RKO (cell line): ENCODE measurements at places on chromosomes 1 and 21.

- DNase-seq = no peak
Measured at GRCh38 chr1:59553371-59553770, 256.5 kb downstream of the FGGY start.

- DNase-seq = no peak
Measured at GRCh38 chr1:119554183-119554582, 47.2 kb downstream of the HSD3B1 start.

DNA sequence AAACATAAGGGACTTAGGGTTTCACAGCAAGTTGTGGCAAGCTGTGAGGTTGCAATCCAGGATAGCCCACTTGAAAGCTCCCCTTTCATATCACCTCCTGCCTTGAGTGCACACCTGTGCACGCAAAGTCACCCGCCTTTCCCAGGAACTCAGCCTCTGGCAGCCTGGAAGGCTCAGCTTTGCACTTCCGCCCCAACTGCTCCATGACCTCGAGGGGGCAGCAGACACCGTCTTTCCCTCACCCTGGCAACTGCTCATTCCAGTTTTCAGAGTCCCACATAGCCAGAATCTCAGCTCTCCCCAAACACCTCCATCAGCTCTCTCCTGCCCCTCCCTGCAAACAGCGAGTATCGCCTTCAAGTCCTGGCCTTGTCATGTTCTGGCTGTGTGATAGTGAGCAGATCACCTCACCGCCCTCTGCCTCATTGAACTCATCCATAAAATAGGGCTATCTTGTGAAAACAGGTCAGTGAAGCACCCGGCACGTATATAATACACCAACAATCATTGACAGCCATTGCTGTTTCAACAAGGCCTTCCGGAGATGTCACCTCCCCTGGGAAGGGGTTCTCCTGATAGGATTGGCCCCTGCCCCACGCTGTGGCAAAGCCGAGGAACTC lies 32.2 kb upstream of the EPB41 start:
- DNase-seq = peak; percentile 92

- DNase-seq = no peak
Measured at GRCh38 chr1:75134647-75135572, 722 bp downstream of the LHX8 start.

DNA sequence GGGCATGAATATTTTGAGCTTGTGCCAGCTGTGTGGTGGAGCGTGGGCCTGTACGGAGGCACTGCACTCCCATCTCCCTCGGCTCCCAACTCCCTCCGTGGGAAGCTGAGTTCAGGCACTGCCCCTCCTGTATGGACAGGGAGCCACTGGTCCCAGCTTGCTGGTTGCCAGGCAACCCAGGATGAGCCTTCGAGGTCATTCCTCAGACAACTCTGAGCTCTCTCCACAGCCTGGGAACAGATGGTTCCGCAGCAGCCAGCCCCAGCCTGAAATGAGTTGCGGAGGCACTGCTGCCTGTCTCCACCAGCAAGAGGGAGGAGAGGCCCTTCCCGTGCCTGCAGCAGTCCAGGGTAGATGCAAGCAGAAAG lies 58.4 kb upstream of the TENT5B start:
- no peak for DNase-seq

- DNase-seq = no peak
Measured at GRCh38 chr1:15727866-15728534, 8.1 kb upstream of the SLC25A34 start.

GRCh38 chr21:34992736-34993398 lies 56.2 kb downstream of the RUNX1 start:
- DNase-seq = no peak

DNA sequence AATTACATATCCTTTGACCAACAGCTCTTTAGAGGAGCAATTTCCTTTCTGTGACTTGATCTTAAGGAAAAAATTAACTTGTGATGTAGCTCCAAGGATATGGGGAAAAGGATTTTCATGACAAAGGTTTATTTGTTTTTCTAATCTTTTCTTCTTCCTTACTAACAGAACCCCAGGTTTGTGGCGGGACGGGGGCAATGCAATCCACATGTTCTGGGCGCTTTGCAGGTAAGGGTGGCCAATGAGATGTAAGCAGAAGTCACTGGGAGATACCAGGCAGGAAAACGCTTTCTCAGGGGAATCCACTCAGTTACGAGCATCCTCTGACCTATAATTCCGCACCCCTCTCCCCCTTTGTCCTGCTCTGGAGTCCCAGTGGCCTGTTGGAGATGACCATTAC lies 122.0 kb downstream of the MRPS6 start:
- DNase-seq = no peak

GRCh38 chr1:168335500-168335899 lies 54.8 kb downstream of the TBX19 start:
- DNase-seq = no peak

GRCh38 chr1:53835491-53835890 lies 2.6 kb downstream of the NDC1 start:
- no peak for DNase-seq

DNA sequence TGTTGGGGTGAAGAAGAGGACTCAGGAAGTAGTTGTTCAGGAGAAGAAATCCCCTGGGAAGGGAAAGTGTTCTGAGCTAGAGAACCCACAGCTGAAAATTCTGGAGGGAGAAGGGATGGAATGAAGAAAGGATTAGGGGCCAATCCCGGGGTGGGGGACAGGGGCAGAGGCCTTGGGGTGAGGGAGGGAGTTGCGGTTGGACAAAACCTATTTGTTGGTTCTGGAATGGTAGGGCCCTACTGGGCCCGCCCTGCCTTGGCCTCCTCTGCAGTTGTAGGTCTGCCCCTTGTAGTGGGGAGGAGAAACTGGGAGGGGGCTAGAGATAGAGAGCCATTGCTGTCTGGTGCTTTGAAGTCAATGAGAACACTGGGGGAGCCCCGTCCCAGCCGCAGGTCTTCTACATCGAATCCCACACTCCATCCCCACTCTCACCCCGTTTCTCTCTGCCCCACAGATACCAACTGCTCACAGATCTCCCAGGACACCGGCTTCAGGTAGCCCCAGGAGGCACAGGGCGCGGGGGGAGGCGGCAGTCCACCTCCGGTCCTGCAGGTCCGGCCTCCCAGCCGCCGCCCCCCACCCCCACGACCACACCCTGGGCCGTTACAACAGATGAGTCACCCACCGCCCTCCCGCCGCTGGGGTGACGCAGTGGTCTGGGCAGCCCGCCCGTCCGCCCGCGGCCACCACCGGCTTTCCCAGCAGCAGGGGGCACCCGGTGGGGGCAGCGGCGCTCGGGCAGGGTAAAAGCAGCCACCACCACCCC lies 1.1 kb downstream of the TAGLN2 start:
- DNase-seq = peak; percentile 85

GRCh38 chr1:200891774-200892157 lies 2.9 kb upstream of the INAVA start:
- DNase-seq = no peak

DNA sequence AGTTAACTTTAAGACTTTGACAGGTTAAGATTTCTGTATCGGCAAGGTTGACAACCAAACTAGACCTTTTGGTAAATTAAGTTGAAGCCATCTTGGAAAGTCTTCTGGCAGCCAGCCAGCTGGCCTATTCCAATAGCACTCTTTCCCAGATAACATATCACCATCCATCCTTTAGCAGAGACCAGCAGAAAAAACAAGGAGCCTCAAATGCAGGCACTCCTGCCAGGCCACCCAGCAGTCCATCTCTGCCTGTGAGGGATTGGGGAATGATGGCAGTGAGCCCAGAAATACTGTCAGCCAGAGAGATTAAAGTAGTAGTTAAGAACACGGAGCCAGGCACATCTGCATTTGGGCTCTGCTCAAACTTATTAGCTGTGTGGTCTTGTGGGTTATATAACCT lies 19.4 kb downstream of the ZBTB40 start:
- DNase-seq = no peak

DNA sequence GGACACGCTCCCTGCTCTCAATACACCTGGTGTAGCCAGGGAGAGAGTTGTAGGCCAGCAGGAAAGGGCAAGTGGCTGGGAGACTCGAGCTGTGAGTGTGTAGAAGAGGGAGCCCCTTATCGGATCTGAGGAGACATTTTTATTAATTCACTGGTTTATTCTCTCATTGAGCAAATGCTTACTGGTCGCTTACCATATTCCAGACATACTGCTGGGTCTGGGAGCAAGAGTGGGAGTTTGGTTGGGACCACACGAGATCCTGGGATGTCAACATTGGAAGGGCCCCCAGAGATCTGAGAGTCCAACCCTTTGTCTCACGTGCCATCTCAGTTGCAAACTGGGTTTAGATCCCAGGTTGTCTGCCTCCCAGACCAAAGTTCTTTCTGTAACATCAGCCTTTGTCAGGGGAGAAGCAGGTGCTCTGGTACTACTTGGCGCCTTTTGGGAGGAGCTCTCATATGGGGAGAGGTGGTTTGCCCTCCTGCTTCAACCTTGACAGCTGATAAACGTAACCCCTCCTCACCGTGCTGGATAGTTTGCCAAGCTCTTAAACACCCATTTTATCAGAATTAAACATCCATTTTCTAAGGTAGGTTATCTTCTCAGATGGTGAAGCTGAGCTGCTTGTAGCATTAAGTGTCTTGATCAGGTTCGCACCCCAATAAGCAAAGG lies 742 bp downstream of the TMEM222 start:
- no peak for DNase-seq

DNA sequence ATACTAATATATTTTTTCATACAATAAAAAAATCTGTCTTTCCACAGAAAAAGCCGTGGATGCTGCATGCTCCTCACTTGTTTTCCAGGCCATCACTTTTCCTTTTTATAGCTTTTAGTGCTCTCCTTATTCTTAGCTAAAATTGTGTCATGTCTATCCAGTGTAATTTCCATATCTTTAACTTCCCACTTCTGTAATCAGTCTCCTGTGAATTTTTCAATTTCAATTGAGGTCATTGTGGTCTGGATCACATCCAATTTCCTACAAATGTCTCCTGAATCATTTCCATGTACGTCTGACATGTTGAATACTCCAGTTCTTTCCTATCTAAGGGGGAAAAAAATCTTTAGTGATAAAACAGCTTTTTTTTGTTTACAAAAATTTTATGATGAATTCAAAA lies 838.2 kb upstream of the B3GALT2 start:
- peak; percentile 35 for DNase-seq

GRCh38 chr1:47703981-47704596 lies 266.2 kb downstream of the FOXD2 start:
- peak; percentile 46 for DNase-seq

- DNase-seq = no peak
Measured at GRCh38 chr21:24881506-24881905, 725.8 kb downstream of the MRPL39 start.

DNA sequence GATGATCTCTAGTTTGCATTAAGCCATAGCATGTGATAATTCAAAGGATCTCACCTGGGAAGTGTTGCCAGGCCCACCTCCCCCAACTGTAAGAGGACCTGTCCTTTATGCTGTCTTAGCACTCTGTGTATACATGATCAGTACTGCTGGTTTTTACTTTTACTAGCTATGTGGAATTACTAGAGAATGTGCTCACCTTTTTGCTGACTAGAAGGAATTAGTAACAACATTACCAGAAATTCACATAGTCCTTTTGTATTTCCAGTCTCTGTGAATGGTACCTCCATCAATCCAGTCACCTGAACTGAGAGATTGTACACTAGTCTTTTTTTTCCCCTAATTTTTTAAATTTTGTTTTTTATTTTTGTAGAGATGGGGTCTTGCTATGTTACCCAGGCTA lies 46.6 kb downstream of the EEIG2 start:
- DNase-seq = no peak

DNA sequence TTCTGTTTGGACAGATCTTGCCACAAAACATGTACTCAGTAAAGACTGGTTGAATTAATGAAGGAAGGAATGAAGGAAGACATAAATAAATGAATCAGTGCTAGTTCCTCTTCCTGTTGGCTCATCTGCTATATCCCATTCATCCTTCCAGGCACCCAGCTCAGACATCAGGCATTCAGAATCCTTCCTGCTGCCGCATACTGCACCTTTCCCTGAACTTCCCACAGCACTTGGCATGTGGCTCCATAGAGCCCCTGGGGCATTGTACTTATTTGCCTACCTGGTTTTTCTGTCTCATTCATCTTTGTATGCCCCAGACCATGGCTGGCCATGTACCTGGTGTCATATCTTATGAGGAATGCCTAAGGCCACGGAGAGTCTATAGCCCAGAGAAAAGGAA lies 34.4 kb upstream of the ZNF648 start:
- DNase-seq = no peak

DNA sequence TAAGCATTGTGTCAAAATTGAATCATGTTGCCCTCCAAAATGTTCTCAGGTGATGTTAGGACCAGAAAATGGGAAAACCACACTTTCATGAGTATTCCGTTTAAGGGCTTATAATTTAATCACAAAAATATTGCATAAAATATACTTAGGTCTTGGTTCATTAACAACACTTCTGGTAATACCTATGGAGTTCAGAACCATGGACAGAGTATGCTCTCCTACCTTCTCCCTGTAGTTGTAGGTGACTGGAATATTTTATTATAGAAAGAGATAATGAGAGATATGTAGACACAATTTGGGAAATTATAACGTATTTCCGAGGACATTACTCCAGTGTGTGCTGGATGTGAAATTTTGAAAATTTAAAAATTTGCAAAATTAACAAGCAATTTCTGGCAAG lies 232.5 kb downstream of the NCAM2 start:
- DNase-seq = no peak
